Central memory CD4-positive, alpha-beta T cell (primary cell): ENCODE measurements at places on chromosomes 5 and 9.

DNA sequence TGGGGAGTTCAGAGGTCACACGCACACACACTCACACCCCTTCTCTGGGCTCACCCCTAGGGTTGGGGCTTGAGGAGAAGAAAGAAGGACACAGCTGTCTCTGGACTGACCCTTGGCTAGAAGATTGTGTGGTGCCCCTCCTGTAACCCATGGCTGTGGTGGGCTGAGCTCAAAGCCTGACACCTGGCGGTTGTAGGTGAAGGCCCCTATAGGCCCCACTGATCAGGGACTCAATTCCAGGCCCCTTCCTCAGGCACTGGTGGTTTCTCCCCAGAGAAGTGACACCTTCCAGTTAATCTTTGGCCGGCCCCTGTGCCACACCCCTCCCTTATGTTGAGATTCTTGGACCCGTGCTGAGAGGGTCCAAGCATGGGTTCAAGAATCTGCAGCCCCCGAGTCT, 35.2 kb upstream of the CRB2 start:
- no peak for DNase-seq

GRCh38 chr5:111706345-111706744, 50.6 kb downstream of the NREP start:
- DNase-seq, result no peak

GRCh38 chr9:134475011-134475790, 148.9 kb downstream of the RXRA start:
- no peak for DNase-seq

- DNase-seq, result no peak
These were observed 77.4 kb downstream of the VAV2 start for GRCh38 chr9:133914442-133915342.

GRCh38 chr9:129740174-129740573, 12.7 kb downstream of the PTGES start:
- DNase-seq, result no peak

DNA sequence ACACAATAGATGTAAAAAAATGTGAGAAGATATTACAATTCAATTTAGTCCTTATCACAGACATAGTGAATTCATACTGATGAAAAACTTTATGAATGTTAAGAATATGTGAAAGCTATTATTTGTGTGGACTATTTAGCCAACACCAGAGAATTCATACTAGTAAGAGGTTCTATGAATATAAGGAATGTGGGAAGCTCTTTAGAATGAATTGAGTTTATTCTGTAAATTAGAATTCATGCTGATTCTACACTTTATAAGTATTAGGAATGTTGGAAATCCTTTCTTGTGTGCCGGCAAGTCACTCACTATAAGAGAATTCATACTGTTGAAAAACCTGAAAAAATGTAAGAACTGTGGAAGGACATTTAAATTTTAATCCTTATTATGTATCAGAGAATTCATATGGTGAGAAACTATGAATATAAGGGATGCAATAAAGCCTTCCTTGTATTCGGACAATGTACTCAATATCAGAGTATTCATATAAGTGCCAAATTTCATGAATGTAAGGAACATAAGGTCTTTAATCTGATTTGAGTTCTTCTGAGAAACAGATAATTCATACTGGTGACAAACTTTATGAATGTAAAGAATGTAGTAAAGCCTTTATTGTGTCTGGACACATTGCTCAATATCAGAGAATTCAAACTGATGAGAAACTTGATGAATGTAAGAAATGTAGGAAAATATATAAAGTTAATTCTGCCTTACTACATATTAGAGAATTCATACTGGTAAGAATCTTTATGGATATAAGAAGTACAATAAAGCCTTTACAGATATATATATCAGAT, 21.6 kb upstream of the PCDHA1 start:
- DNase-seq, result no peak

GRCh38 chr5:150313921-150314716, 11.4 kb upstream of the ARSI start:
- DNase-seq, result no peak
